GM10248 (cell line): ENCODE measurements at places on chromosomes 16 and 17.

GRCh38 chr17:19372439-19372838 lies 5.9 kb upstream of the MAPK7 start:
- no peak for DNase-seq

- DNase-seq = no peak
Measured at GRCh38 chr17:20066253-20066652, 57.1 kb downstream of the SPECC1 start.

DNA sequence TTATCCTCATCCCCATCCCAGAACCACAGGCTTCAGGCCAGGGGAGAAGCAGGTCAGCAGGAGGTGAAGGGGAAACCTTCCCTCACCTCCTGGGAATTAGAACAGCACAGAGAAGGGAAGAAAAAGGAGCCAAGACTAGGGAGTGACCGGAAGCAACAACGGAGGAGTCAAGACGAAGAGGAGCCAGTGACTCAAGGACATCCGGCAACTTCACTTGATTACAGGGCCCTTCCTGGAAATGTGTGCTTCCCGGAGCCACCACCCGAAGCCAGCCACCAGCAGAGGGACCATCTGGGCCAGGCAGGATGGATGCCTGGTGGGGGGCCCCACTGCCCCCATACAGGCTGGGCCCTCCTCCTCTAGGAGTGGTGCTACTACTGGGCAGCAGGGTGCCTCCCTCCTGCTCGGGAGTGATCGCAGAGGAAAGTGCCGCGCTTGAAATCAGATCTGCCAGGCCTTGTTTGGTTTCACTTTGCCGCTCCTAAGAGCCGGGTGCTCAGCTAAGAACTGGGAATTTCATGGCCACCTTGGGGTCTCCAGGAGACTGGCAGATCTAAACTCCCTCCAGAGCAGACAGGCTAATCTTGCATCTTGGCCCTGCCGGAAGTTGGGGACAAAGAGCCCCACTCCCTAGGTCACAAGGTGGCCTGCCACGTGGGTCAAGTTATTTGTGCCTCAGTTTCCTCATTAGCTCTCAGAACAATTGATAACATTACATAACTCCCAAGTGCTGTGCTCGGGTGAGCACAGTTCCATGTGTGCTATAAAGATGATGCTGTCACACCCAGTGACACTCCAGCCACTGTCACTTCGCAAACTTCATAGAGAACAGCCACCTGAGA lies 6.6 kb downstream of the CDC42EP4 start:
- DNase-seq = no peak

DNA sequence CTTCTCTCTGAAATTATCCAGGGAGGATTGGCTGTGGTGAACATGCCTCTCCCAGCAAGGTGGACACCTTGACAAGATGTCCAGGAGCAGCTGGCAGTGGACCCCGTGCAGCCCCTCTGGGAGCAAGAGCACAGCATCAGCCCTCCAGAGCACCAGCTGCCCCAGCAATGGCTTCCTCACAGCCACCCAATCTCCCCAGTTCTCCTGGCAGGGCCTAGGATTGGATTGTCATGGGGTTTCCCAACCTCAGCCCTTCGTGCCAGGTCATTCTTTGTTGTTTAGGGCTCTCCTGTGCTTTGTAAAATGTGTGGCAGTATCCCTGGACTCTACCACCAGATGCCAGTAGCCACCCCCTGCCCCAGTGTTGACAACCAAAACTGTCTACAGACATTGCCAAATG lies 1.8 kb upstream of the KRT36 start:
- DNase-seq = no peak

DNA sequence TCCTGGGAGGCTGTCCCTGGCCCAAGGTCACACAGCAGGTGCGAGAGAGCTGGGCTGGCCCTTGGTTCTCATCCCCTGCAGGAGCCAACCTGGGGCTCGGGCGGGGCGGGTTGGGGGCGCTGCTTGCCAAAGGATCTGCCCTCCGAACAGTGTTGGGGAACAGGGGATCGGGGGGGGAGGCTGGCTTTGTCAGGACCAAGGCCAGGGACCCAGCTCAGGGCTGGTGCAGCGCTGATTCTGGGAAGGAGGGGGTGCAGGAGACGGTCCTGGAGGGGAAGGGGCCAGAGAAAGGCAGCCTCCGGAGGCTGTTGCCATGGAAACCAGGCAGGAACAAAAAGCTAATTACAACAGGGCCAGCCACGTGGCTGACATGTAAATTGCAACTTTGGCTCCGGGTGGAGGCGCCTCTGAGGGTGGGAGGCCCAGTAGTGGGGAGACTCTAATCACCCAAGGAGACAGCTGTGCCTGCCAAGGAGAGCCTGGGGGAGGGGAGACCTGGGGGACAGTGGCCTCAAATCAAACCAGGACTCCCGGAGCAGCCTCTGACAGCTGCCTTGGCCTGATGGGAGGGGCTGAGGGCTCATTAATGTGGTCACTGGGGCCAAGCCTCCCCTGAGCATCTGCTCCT lies 1.3 kb downstream of the TUBB3 start:
- no peak for DNase-seq

DNA sequence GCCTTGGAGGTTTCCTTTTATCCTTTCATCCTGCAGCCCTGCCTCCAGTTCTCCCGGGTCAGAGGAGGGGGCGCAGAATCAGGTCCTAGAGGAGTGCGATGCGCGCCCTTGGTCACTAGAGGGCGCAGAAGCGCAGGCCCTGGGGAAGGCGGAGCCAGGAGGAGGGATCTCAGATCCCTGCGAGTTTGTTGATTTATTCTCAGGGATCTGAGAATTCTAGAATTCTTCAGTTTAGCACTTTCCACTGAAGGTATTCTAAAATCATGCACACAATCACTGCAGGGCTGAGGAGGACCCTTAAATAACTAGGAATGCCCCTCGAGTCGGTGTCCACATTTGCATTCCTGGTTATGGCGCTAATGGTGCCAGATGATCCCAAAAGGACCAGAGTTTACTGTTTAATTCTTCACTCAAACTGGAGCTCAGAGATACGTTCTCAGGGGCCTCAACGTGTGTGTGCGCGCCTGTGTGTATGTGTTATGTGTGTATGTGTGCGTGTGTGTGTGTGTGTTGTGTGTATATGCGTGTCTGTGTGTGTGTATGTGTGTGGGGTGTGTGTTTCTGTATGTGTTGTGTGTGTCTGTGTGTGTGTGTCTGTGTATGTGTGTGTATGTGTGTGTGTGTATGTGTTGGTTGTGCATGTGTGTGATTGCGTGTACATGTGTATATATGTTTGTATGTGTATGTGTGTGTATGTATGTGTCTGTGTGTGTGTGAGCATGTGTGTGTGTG lies 6.9 kb upstream of the ELAC2 start:
- DNase-seq = peak; percentile 71

DNA sequence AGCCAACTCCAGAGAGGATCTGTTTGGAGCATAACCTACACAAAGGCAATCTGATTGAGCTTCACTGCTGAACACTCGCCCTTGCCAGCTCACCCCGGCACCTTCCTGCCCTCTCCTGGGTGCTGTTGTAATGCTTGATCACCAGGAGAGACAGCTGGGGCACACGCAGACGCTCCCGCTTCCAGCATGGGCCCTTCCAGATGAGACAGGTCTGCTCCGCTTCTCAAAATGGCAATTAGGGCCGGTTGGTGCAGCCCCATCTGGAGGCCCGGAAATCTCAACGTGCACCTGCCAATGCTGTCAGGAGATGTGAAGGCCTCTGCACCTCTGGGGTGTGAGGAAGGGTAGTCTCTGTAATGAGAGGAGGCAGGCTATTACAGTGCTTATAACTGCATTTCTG lies 206.1 kb downstream of the ABCC12 start:
- DNase-seq = no peak

- no peak for DNase-seq
Measured at GRCh38 chr17:68441070-68441770, 16.1 kb downstream of the WIPI1 start.

GRCh38 chr16:52446080-52446479 lies 100.9 kb downstream of the TOX3 start:
- DNase-seq = no peak

DNA sequence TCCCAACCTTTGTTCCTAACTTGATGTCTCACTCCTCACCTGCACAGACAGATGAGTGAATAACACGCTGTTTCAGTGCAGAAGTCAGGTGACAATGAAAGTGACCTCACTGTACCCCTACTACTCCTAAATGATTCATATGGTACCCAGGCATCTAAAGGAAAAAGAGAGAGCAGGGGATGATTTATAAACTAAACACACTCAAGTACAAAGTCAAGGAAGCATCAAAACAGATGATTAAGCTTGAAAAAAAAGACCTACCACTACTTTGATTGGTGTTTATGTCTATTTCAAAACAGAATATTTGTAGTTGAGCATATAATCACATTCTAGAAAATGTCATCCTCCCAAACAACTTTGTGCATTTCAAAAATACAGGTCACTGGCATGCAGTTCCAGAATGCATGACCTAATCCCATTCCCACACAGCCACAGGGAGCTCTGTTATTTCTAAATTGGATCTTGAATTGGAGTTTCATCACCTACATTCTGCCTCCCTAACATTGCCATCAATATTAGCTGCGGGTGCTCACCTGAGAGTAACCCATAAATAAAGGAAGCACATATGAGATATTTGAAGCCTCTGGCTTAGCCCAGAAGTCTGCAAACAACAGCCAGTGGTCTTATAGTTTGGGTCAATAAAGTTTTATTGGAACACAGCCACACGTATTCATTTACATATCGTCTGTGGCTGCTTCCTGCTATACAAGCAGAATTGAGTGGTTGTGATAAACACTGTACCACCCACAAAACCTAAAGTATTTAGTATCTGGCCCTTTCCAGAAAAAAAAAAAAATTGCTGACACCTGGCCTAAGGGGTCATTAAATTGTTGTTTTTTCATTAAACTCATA lies 14.0 kb downstream of the HS3ST3A1 start:
- DNase-seq = no peak

- no peak for DNase-seq
Measured at GRCh38 chr16:48317614-48318315, 67.4 kb downstream of the SIAH1 start.

DNA sequence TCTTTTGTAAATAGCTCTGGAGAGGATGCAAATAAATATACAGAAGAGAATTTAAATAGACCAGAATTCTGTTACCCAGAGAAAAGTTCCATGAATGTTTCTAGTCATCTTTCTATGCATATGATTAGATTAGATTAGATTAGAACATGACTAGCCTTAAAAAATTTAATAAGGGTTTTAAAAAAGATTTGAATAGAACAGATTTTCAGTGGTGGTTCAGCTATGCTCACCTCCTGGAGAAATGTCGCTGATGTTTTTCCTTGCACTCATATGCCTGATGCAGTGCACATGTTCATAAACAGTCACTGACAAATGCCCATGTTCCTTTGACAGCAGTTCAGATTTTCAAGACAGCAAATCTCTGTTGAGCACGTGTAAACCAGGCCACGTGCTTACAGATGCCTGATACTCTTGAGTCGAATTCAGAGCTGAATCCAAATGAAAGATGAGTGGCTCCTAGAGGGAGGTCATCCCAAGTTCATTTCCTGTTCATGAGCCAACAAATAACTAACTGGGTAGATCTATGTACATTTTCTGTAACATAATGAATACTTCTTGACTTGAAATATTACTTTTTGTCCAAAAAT lies 19.9 kb upstream of the RAB11FIP4 start:
- DNase-seq = no peak

GRCh38 chr17:69069226-69069750 lies 8.6 kb upstream of the ABCA9 start:
- no peak for DNase-seq

GRCh38 chr17:43328650-43329049 lies 70.1 kb upstream of the ARL4D start:
- DNase-seq = no peak

GRCh38 chr17:13078591-13079385 lies 61.0 kb upstream of the ELAC2 start:
- no peak for DNase-seq

- no peak for DNase-seq
Measured at GRCh38 chr16:129075-129474, 9.4 kb downstream of the NPRL3 start.

DNA sequence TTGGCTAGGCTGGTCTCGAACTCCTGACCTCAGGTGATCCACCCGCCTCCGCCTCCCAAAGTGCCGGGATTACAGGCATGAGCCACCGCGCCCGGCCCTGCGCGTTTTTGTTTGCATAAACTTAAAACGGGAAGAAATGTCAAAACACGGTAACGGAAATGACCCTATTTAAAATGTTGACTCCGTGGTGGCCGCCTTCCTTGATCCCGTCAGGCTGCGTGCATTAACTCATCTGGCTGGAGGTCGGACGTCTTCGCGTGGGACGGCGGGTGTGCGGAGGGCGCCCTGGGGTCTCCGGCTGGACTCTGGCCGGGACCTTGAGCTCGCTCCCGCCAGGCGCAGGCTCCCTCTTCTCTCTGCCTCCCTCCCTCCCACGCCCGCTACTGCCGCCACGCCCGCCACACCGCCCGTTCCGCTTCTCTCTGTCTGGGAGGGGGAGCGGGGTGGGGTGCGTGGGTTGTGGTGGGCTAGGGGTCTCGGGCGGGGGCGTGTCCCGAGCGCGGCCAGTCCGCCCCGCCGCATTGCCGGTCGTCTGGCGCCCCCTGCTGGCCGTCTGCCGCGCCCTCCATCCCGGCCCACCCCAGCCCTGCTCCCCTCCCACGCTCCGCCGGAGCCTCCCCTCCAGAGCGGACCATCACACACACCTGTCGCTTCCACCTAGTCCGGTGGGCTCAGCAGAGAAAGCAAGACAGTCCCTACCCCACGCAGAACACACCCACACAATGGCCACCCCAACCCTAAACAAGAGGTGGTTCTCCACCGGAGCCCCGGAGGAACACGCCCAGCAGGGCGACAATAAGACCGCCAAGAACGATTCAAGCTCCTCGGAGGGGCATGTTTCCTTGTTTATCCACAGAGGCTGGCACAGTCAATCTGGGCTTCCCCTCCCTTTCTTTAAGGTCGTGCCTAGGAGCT lies 1.2 kb upstream of the CCDC42 start:
- peak; percentile 92 for DNase-seq

- DNase-seq = no peak
Measured at GRCh38 chr17:22266231-22266630, 573.9 kb downstream of the KCNJ18 start.

DNA sequence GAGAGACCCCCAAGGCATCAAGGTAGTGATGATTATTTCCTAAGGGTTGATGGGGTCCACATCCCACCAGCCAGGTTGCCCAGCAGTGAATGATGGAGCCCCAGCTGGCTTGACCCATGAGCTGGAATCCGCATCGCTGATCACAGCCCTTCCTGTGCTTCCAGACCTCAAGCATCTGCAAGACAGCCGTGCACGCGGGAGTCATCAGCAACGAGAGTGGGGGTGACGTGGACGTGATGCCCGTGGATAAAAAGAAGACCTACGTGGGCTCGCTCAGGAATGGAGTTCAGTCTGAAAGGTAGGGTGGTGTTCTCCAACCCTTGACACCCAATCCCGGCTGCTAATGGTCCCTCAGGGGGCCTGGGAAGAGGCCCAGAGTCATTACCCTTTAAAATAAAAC lies 69.3 kb downstream of the CRISPLD2 start:
- DNase-seq = no peak

GRCh38 chr16:84058211-84058610 lies 15.6 kb upstream of the SLC38A8 start:
- DNase-seq = no peak

GRCh38 chr17:70059071-70059470 lies 16.0 kb upstream of the KCNJ16 start:
- no peak for DNase-seq
